A549 treated with DMSO at 1 μM for 4 hours (cell line): ENCODE measurements at places on chromosomes 3 and 15. TPM values are rescaled to one million over a fixed set of nuclear protein-coding genes. Genes with fewer than 3 reads are reported as not detected.

The MAN2A2 gene
- 27.5 to 32.0 TPM (median 30.1 TPM) in 5 replicates for total RNA-seq

The VWA5B2 gene
- 0.38 to 0.56 TPM (median 0.48 TPM) in 5 replicates for total RNA-seq

The LMAN1L gene
- not detected in 5 replicates for total RNA-seq

The COL6A5 gene
- not detected in 5 replicates for total RNA-seq

The P2RY14 gene
- not detected in 5 replicates for total RNA-seq

The GP5 gene
- total RNA-seq, result 0.03 to 0.07 TPM in 2 of 5 replicates, not detected in the others

The C3orf33 gene
- total RNA-seq, result 6.0 to 8.3 TPM (median 7.1 TPM) in 5 replicates

The ZNF197 gene
- total RNA-seq, result 1.5 to 2.1 TPM (median 1.9 TPM) in 5 replicates

The CEP70 gene
- 5.7 to 7.4 TPM (median 6.4 TPM) in 5 replicates for total RNA-seq

The PLA2G4E gene
- not detected in 5 replicates for total RNA-seq

The GPR27 gene
- 2.6 to 4.0 TPM (median 3.1 TPM) in 5 replicates for total RNA-seq

The GP9 gene
- not detected in 5 replicates for total RNA-seq

The STARD9 gene
- total RNA-seq, result 1.2 to 2.0 TPM (median 1.8 TPM) in 5 replicates

The AHSG gene
- 0.08 TPM in 1 of 5 replicates, not detected in the others for total RNA-seq

The NR1I2 gene
- total RNA-seq, result not detected in 5 replicates

The SLC35A5 gene
- 12.0 to 20.6 TPM (median 17.1 TPM) in 5 replicates for total RNA-seq

The ROBO2 gene
- not detected in 5 replicates for total RNA-seq

The SPESP1 gene
- total RNA-seq, result not detected in 5 replicates

The EFHB gene
- 0.39 to 1.2 TPM (median 0.71 TPM) in 5 replicates for total RNA-seq

The CD86 gene
- total RNA-seq, result not detected in 5 replicates

The SFMBT1 gene
- 8.7 to 10.4 TPM (median 9.6 TPM) in 5 replicates for total RNA-seq

The CYP19A1 gene
- 0.06 to 0.25 TPM (median 0.10 TPM) in 4 of 5 replicates, not detected in the other for total RNA-seq

The SPTSSB gene
- not detected in 5 replicates for total RNA-seq

The PAQR5 gene
- total RNA-seq, result 79.0 to 125 TPM (median 119 TPM) in 5 replicates

The FYCO1 gene
- total RNA-seq, result 4.9 to 6.3 TPM (median 5.8 TPM) in 5 replicates

The C3orf70 gene
- total RNA-seq, result 0.01 to 0.03 TPM (median 0.02 TPM) in 3 of 5 replicates, not detected in the others
